WERI-Rb-1 (cell line): ENCODE measurements at places on chromosomes 2 and 18.

GRCh38 chr18:72114801-72115594, 429.1 kb downstream of the CBLN2 start:
- no peak for DNase-seq

GRCh38 chr2:9002637-9003365, 683 bp downstream of the MBOAT2 start:
- DNase-seq, result peak; percentile 35

DNA sequence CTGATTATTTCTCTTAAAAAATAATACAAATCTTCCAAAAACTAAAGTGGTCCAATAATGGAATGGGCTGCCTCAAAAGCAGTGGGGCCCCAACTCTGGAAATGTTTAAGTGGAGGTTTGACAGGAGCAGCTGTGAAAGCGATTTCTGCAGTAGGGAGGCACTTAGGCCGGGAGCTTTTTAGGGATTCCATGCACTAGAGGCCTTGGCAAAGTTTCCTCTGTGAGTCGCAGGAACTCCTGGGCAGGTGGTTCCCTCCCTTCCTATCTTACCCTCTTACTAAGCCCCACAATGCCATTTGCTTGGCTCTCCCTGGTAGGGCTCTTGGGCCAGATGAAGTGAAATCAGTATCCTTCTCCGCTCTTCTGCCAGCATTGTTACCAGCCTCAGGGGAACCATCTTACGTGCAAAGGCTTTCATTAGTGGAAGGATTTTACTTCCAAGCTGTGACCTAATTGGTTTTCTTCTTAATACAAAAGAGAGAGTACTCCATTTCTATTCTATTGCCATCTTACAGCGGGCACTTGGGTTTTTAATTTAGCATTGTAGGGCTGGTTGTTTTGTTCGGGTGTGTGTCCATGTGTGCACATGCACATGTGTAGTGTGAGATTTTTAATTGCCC, 34.3 kb upstream of the C18orf32 start:
- peak; percentile 50 for DNase-seq

GRCh38 chr2:168336786-168337388, 89.5 kb upstream of the STK39 start:
- DNase-seq, result peak; percentile 72

DNA sequence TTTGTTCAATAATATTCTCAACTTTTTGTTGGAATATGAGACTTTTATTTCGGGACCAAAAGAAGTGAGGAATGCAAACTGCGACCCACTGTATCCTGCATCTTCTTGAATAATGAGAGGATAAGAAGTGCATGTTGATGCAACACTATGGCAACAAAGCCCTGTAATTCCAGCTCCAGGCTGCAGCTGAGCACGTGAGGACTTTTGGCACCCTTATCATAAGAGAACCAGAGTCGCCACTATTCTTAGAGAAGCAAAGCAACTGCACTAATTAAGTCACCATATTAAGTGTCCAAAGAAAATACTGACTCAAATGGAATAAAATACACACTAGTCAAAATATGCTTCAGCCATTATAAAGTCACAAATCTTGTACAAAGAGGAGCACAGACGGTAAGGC, 65.8 kb downstream of the FAM210A start:
- no peak for DNase-seq

DNA sequence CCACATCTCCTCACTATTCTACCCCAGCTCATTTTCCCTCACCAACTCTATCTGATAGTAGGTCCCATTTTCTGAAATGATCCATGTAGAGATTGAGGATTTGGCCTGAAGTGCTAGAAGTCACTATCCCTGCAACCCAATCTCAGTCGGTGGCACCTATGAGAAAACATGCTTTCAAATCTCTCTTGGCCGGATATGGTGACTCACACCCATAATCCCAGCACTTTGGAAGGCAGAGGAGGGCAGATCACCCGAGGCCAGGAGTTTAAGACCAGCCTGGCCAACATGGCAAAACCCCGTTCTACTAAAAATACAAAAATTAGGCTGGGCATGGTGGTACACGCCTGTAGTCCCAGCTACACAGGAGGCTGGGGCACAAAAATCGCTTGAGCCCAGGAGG, 19.1 kb upstream of the MARCHF4 start:
- no peak for DNase-seq

DNA sequence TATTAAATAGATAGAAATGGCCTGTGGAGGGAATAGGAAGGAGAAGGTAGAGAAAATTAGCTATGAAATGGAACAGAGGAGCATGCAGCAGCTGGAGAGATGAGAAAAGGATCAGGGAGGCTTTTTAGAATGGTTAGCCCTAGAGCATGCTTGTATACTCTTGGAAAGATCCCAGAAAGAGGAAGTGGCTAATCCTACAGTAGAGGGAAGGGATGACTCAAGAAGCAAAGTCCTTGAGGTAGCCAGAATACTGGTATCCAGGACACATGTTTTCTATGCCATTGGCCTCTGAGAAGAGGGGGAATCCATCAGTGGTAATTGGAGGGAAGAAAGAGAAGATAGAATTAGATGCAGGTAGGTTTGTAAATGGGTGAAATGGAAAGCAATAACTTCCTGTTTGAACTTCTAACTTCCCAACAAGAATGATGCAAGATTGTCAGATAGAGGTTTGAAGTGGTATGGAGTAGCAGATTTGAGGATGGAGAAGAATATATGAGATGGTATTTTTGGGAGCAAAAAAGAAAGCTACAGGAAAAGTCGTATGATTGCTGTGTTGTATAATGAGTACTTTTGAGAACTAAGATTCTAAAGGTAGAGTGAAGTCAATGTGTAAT, 17.1 kb upstream of the OSBPL6 start:
- DNase-seq, result no peak

- DNase-seq, result no peak
Measured at GRCh38 chr2:49028101-49028500, 126.2 kb downstream of the FSHR start.
